Activated CD4-positive, alpha-beta T cell treated with anti-CD3 and anti-CD28 coated beads for 4 hours (primary cell): ENCODE measurements at places on chromosomes 3 and 15.

DNA sequence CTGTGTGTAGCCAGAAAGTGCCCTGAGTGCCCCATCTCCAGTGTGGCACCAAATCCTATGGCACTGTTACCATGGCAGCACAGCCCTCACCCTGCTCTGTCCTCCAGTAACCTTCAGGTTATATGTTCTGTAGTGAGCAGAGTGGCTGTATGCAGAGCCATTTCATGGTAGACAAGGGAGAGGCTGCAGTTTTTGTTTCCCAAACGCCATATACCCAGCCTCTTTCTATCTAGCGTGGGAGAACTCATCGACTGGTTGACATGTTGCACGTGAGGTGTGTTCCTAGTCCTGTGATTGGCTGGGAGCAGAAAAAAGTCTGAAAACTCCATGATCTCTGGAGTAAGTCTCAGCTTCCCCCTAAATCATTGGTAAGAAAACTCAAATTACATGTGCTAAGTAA lies 2.0 kb downstream of the SIDT1 start:
- peak; percentile 12 for DNase-seq

GRCh38 chr15:76903251-76903681 lies 1.9 kb downstream of the SCAPER start:
- DNase-seq = peak; percentile 4

DNA sequence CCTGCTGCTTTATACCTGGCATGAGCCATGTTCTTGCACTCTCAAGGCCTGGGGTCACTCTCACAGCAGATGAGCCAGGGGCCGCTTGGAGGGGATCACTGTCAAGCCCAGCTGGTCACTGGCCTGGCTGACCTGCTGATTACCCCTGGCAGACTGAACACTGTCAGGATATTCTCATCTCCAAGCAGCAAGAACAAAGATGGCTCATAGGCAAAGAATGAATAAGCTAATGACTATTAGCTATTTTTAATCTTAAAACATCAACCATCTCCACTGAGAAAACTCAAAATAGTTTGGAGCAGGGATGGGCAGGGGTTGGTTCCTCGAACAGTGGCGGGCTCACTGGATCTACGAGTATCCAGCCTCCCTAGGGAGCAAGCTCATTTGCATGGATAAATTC lies 64.4 kb upstream of the ACAN start:
- DNase-seq = no peak

- DNase-seq = no peak
Measured at GRCh38 chr3:193389335-193389734, 10.8 kb upstream of the ATP13A5 start.

- no peak for DNase-seq
Measured at GRCh38 chr15:100114571-100114970, 227.2 kb downstream of the ADAMTS17 start.

GRCh38 chr3:170835336-170835735 lies 34.7 kb downstream of the RPL22L1 start:
- no peak for DNase-seq

DNA sequence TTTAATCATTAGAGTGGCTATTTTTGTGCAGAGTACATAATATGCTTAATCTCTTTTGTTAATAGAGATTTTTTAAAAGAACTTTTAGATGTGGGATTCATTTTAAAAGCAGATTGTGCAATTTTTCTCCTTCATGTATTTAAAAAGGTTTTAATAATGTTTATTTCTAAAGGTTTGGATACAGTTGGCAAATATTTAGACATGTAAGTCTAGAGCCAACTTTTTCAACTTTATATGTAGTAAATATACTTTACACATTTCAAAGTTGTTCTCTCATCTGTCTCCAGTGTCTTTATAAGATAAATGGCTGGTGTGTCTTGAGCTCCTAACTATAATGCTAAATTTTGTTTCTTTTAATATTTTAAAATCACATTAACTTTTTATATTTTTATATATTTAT lies 22.7 kb upstream of the GOLGA8B start:
- no peak for DNase-seq

GRCh38 chr3:4492208-4493013 lies 737 bp upstream of the ITPR1 start:
- peak; percentile 45 for DNase-seq

GRCh38 chr3:60675424-60675823 lies 575.8 kb downstream of the FHIT start:
- no peak for DNase-seq

- DNase-seq = no peak
Measured at GRCh38 chr3:43093006-43093405, 12.9 kb downstream of the POMGNT2 start.

DNA sequence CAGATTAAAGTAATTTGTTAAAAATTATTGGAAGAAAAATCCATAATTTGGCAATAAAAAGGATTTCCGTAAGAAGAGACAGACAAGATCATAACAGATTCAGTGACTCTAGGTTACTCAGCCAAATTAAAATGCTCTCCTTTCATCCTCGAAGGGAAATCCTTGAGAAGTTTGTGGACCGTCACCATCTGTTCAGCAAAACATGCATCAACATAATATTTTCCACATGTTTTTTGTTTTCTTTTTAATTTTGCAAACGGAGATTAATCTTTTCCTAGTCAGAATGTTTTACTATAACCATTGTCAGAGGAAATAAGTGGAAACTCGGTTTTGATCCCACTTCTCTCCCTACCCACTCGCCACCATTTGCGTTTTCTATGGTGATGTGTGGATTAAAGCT lies 128.3 kb downstream of the TMCO5A start:
- no peak for DNase-seq

- no peak for DNase-seq
Measured at GRCh38 chr3:58266577-58266976, 29.0 kb downstream of the ABHD6 start.

- DNase-seq = no peak
Measured at GRCh38 chr3:44264146-44264545, 22.5 kb downstream of the TOPAZ1 start.

DNA sequence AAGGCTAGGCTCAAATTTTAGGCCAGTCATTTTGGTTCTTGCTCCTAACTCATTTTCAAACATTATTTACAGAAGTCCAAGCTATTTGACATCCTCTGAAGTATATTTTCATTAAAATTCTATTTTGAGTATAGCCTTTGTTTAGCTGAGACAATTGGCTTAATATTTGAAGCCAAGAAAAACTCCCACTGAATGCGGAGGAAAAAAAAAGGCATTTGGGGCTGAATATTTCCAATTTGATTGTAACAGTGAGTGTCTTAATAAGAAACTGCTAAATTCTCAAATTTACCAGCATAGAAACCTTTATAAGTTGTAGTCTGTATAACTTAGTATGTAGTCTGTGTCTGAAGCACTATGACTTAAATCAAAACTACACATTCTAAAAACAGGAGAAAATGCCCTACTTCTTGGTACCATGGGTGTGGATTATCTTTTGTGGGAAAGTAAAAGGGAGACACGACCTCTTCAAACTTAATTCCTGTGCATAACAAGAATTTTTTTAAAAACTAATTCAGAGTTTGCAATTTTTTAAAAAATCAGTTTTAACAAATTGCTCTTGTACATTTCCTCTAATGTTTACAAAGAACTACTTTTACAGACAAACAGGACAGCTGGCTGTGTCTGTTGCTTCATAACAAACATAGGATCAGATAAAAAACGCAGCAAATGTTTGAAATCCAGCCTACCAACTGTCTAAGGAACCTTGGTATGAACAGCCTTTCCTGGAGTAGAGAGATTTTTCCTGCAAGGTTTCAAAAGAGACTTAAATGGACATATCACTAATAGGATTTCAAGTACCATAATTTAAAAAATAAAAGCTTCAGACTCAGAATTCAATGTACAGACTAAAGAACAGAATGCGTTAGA lies 52.7 kb upstream of the LMOD3 start:
- no peak for DNase-seq

- DNase-seq = no peak
Measured at GRCh38 chr3:140386357-140387100, 291.3 kb upstream of the TRIM42 start.

- no peak for DNase-seq
Measured at GRCh38 chr3:47017504-47018268, 38.2 kb downstream of the NBEAL2 start.

DNA sequence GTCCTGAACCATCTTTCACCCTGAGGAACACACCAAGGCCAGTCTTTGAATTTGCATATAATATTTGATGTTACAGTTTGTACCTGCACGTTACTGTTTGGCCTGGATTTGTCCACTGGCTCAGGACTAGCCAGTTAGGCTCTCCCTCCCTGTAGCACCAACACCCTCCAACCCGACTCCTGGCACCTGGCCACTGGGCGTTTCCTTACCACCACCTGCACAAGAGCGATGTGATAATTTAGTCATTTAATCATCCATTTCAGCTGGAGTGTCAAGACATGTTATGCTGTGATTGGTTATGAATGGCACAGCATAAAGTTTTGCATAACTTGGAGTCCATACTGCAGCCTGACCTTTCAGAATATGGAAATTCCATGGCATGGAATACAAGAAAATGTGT lies 242.4 kb downstream of the KCNMB2 start:
- DNase-seq = no peak

DNA sequence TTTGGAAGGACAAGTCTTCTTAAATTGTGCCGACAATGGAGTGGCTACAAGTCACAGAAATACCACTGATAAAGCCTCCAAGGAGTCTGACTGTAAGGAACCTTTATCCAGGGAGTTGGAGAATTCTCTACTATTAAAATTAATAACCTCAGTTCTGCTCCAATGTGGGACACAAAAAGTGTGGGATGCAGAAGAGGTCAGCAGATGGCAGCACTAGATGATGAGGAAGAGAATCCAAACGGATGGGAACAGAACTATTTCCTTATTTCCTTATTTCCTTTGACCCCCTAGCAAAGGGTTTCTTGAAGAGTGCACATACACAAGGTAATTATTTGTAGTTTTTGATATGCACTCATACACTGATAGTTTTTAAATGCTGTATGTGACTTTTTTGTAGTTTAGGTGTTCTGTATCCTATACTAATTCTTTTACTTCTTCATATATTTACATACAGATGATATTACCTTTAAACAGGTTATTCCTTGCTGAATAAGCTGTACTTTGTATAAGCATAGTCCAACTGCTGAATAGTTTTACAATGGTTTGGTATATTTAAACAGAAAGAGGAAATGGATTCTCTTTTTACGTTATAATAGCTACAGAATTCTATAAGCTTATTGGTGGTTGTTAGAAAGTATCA lies 25.6 kb upstream of the NLGN1 start:
- no peak for DNase-seq

DNA sequence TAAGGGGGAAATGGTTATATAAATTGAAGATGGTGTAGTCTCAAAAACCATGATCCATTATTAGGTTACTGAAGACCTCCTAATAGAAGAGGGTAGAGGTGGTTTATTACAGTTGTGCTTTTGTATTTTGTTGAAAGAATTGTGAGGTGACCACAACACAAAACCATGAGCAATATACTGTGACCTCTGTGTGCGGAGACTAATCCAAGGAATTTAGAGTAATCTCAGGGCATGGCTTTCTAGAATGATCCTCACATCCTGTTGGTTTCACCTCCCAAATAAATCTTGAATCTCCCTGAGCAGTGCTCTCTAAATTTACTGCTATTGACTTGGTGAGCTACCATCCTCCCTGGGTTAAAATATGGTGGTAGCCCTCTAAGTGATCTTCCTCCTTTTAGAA lies 52.3 kb downstream of the PTPRG start:
- no peak for DNase-seq

DNA sequence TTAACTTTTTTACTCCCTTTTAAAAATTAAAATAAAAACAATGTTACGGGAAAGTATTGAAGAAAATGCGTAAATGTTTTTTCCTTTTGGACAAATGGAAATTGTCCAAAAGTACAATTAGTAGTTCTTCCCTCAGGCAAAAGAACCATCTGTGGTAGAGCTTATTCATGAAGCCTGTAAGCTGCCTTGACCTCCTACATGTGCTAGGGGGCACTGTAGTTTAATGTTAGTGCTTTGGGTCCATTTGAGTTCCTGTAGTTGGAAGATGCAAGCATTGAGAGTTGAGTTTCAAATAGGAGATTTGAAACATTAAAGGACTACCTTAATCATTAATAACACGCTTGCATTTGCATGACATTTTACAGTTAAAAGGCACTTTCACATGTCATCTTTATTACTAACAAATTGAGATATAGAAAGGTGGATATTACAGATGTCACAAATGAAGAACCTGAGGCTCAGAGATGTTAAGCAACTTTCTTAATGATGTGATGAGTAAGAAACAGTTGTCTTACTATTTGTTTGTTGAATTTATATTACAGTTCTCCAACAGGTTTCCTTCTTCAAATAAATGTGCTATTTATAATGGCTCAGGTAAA lies 1.8 kb upstream of the ZNF385D start:
- DNase-seq = no peak

- no peak for DNase-seq
Measured at GRCh38 chr3:28700728-28701127, 352.1 kb upstream of the AZI2 start.

GRCh38 chr3:87260270-87260669 lies 16.1 kb downstream of the POU1F1 start:
- peak; percentile 10 for DNase-seq
